ENCODE measurements at places on chromosomes 16 and 17.

GRCh38 chr17:28405632-28406472, at the start of gene SLC46A1:
Gene SLC46A1, minus strand, starts transcription at chr17:28406212. Its CDS starts 98 bp downstream, at chr17:28406114.
- DNase-seq: peak; percentile 51

DNA sequence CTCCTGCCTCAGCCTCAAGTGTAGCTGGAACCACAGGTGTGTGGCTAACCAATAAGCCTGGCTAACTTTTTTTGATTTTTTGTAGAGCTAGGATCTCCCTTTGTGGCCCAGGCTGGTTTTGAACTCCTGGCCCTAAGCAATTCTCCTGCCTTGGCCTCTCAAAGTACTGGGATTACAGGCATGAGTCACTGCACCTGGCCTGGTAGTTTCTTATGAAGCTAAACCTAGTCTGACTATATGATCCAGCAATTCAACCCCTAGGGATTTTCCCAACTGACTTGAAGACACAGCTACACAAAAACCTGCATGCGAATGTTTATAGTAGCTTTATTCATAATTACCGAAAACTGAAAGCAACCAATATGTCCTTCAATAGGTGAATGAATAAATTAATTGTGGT, 176.2 kb upstream of the IRX3 start:
- DNase-seq: no peak

- no peak for DNase-seq
These were observed 400.9 kb downstream of the SLC39A11 start for GRCh38 chr17:72691586-72691985.

DNA sequence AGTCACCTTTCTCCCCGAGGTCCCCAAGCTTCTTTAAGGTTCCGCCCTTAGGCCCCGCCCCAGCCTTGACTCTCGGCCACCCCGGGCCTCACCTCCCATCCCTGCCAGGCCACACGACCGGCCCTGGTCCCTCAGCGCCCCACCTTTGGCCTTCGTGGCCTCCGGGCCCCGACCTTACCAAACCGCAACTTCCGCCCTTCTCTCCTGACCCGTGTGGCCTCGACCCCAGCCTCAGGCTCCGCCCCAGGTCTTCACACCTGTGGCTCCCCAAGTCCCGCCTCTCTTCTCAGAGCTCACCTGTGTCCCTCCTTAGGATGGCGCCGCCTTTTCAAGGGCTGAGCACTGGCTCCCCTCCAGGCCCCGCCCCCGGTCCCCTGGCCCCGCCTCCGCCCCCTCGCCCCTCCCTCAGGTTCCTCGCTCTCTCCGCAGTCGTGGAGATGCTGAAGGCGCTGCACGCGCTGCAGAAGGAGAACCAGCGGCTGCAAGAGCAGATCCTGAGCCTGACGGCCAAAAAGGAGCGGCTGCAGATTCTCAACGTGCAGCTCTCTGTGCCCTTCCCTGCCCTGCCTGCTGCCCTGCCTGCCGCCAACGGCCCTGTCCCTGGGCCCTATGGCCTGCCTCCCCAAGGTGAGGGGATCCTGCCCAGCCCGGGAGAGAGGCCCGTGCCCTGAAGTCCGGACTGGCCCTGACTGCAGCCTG, 10.0 kb upstream of the CISD3 start:
- no peak for DNase-seq

- DNase-seq: peak; percentile 77
These were observed 86.1 kb downstream of the ZDHHC7 start for GRCh38 chr16:84925092-84925772.
